HFFc6 (cell line): ENCODE measurements at places on chromosomes 4 and X. TPM values are rescaled to one million over a fixed set of nuclear protein-coding genes. Genes with fewer than 3 reads are reported as not detected.
A peak's percentile ranks its signal among the peaks of the same experiment; 100 is the strongest.

The SLC25A31 gene
- total RNA-seq: not detected in 3 replicates

DNA sequence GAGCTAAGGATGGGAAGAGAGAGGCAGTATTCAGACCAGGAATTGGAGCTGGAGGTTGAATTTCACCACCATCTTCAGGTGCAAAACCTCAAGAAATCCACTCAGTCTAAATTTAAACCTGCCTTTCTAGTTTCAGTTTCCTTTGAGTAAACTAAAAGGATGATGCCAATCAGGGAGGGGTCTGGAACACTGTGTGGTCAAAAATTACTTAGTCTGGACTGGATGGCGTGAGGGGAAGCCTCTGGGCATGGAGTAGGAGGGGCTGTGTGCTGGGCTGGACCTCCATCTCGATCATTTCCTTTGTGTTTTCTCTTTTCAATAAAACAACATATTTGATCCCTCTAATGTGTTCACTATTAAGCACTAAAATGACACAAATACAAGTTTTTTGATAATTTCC is 120.1 kb downstream of the GC start:
- H3K36me3 ChIP-seq: no peaks in the 10 kb centered on the region
- no peaks in the 10 kb centered on the region for H3K4me1 ChIP-seq
- no peak overlapping the region for H3K27ac ChIP-seq
- no peak overlapping the region for H3K4me3 ChIP-seq
- no peak for DNase-seq
- peaks cover 28% of the 10 kb centered on the region for H3K27me3 ChIP-seq

DNA sequence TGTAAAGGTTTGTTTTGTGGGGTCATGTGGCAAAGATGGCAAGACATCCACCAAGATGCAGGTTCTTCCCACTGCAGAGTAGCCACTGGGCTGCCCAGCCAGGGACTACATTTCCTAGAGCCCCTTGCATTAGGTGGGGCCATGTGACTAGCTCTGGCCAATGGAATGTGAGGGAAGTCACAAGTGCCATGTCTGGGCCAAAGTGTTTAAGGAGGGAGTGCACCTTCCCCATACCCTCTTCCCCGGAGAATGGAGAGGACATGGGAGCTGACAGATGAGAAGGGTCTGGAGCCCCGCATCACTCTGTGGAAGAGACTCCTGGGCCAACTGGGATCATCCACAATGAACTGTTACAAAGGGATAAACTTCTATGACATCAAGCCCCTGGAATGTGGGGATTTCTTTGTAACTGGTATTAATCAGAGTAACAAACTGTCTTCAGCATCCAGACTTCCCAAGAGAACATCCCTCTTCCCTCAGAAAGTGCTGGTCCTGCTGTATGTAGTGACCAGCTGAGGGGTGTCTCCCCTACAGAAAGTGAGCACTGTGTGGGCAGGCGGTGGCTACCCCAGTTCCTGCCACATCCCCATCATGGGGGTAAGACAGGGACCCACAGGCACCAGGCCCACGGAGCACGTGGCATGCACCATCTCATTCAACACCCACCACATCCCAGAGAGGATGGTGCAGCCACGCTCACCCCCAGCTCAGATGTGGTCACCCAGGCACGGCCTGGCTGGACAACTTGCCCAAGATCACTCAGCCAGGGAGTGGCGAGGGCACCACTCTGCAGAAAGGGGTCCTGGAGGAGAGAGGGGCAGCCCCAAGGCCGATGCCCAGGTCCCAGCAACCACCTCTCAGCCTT is 10.9 kb downstream of the PPP2R2C start:
- H3K27ac ChIP-seq: no peak overlapping the region
- no peaks in the 10 kb centered on the region for H3K36me3 ChIP-seq
- no peak for DNase-seq
- no peaks in the 10 kb centered on the region; the same call in 1 of the 2 replicates for H3K4me1 ChIP-seq
- peaks cover 24% of the 10 kb centered on the region for H3K27me3 ChIP-seq
- H3K4me3 ChIP-seq: no peak overlapping the region

The GAB1 gene
- 6.6 to 9.2 TPM (median 8.3 TPM) in 3 replicates for total RNA-seq

DNA sequence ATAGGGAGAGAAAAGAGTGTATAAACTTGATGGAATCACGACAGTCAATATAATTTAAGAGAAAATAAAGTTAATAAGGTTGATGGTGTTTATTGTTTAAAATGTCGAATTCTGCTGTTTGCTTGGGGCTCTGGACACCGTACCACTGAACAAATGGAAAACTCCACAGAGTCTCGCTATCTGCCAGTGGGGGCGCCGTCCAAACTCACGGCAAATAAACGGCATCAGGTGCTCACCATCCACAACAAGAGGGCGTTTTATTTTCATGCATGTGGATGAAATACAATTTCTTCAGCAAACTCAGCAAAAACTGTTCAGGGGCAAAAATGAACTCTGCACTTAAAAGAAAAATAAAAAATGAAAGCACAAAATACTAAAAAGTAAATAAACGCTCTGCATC is 46.6 kb upstream of the FAM47C start:
- no peak for DNase-seq
- H3K27ac ChIP-seq: no peak overlapping the region
- H3K4me1 ChIP-seq: no peaks in the 10 kb centered on the region
- H3K27me3 ChIP-seq: no peaks in the 10 kb centered on the region; the same call in 1 of the 2 replicates
- H3K36me3 ChIP-seq: no peaks in the 10 kb centered on the region

DNA sequence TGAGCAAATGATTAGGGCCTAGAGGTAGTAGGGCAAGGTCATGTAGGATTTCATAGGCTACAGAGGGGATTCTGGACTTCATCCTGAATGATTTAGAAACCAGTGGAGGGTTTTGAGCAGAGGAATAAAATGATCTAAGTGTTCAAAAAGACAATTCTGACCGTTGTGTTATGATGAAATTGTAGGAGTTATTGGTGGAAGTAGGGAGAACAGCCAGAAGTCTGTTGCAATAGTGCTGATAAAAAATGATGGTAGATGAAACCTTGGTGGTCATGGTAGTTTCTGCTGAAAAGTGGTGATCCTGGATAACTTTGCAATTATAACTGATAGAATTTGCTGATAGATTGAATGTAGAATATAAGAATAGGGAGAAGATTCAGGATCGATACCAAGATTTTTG is 60.2 kb downstream of the MID1IP1 start:
- peaks cover 9% of the 10 kb centered on the region for H3K4me1 ChIP-seq
- no peak overlapping the region for H3K27ac ChIP-seq
- no peaks in the 10 kb centered on the region for H3K36me3 ChIP-seq
- no peak for DNase-seq

GRCh38 chrX:108285356-108285755 is 152.9 kb downstream of the COL4A6 start:
- H3K27ac ChIP-seq: no peak overlapping the region
- H3K27me3 ChIP-seq: peaks cover 7% of the 10 kb centered on the region; the same call in 1 of the 2 replicates
- no peak overlapping the region for H3K4me3 ChIP-seq
- no peaks in the 10 kb centered on the region for H3K36me3 ChIP-seq

DNA sequence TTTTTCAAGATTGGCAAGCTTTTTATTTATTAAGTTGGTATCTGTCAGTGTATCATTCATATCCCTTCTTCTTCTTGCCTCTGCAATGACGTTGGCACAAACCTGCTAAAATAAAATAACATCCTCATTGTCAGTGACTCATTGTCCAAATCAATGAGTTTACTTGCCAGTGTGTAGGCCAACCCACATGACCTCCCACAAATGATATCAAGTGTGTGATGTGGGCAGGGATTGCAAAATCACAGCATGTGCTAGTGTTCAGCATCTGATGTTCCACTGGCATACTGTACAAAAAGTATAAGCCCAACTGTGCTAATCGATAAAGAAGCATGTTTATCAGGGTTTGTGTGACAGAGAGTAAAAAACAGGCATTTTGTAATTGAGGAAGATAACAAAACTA is 25.5 kb downstream of the GPAT3 start:
- no peak overlapping the region for H3K4me3 ChIP-seq
- no peaks in the 10 kb centered on the region for H3K36me3 ChIP-seq
- peaks cover 3% of the 10 kb centered on the region; the same call in 1 of the 2 replicates for H3K27me3 ChIP-seq
- peak; percentile 30 for DNase-seq
- peaks cover 21% of the 10 kb centered on the region for H3K4me1 ChIP-seq
- H3K27ac ChIP-seq: no peak overlapping the region

DNA sequence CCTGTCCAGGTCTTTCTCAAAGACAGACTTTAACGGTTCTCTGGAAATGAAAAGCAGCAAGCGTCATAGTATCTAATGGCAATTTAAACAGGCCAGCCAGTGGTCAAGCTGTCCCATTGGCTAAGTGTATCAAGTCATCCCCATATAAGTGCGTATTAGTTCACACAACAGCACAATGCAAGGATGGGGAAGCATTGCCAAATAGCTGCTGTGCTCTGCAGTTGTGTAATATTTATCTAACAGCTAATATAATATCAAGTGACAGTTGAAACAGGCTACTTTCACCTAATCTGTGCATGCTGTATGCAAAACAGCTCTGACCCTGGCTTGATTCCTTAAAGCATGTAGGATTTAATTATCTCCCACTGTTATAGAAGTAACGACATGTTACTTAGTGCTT is 134.8 kb upstream of the PPARGC1A start:
- H3K4me3 ChIP-seq: no peak overlapping the region
- H3K27me3 ChIP-seq: no peaks in the 10 kb centered on the region; the same call in 1 of the 2 replicates
- DNase-seq: no peak
- H3K36me3 ChIP-seq: no peaks in the 10 kb centered on the region
- no peak overlapping the region for H3K27ac ChIP-seq

The MAGEC1 gene
- 0.10 TPM in 1 of 3 replicates, not detected in the others for total RNA-seq

DNA sequence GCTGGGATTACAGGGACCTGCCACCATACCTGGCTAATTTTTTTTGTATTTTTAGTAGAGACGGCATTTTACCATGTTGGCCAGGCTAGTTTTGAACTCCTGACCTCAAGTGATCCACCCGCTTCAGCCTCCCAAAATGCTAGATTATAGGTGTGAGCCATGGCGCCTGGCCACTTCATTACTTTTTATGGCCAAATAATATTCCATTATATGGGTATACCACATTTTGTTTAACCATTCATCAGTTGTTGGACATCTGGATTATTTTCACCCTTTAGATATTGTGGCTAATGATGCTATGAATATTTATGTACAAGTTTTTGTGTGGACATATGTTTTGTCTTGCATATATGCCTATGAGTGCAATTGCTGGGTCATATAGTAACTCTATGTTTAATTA is 8.6 kb upstream of the FHIP1A start:
- no peaks in the 10 kb centered on the region for H3K27me3 ChIP-seq
- H3K4me3 ChIP-seq: no peak overlapping the region
- H3K36me3 ChIP-seq: no peaks in the 10 kb centered on the region
- no peak overlapping the region for H3K27ac ChIP-seq
- no peaks in the 10 kb centered on the region for H3K4me1 ChIP-seq
- DNase-seq: no peak

GRCh38 chrX:25275159-25275558 is 259.4 kb upstream of the ARX start:
- no peak overlapping the region for H3K27ac ChIP-seq
- H3K27me3 ChIP-seq: no peaks in the 10 kb centered on the region
- no peaks in the 10 kb centered on the region for H3K4me1 ChIP-seq
- H3K4me3 ChIP-seq: no peak overlapping the region

The RASGEF1B gene
- total RNA-seq: not detected in 3 replicates

- DNase-seq: no peak
- H3K27ac ChIP-seq: no peak overlapping the region
- peaks cover 6% of the 10 kb centered on the region; the same call in 1 of the 2 replicates for H3K4me1 ChIP-seq
- no peaks in the 10 kb centered on the region for H3K36me3 ChIP-seq
These were observed 59.9 kb downstream of the MBNL3 start for GRCh38 chrX:132428896-132429295.

DNA sequence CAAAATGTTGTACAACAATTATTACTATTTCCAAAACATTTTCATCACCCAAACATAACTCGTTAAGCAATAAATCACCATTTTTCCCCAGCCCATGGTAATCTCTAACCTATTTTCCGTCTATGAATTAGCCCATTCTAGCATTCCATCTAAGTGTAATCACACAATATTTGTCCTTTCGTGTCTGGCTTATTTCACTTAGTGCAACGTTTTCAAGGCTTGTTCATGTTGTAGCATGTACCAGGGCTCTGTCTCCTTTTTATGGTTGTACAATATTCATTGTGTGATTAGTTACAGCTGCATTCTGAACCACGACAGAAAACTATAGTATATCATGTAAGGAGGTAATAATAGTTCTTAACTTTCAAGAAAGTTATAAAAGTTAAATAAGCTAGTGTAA is 656.0 kb upstream of the HS3ST1 start:
- H3K4me1 ChIP-seq: no peaks in the 10 kb centered on the region
- peaks cover 4% of the 10 kb centered on the region for H3K36me3 ChIP-seq
- H3K27me3 ChIP-seq: no peaks in the 10 kb centered on the region
- DNase-seq: no peak
- H3K4me3 ChIP-seq: no peak overlapping the region
- H3K27ac ChIP-seq: no peak overlapping the region

- no peak overlapping the region for H3K27ac ChIP-seq
- DNase-seq: no peak
- no peaks in the 10 kb centered on the region for H3K4me1 ChIP-seq
- H3K36me3 ChIP-seq: no peaks in the 10 kb centered on the region
- H3K4me3 ChIP-seq: no peak overlapping the region
These were observed 220.4 kb upstream of the AGTR2 start for GRCh38 chrX:115949900-115950822.

DNA sequence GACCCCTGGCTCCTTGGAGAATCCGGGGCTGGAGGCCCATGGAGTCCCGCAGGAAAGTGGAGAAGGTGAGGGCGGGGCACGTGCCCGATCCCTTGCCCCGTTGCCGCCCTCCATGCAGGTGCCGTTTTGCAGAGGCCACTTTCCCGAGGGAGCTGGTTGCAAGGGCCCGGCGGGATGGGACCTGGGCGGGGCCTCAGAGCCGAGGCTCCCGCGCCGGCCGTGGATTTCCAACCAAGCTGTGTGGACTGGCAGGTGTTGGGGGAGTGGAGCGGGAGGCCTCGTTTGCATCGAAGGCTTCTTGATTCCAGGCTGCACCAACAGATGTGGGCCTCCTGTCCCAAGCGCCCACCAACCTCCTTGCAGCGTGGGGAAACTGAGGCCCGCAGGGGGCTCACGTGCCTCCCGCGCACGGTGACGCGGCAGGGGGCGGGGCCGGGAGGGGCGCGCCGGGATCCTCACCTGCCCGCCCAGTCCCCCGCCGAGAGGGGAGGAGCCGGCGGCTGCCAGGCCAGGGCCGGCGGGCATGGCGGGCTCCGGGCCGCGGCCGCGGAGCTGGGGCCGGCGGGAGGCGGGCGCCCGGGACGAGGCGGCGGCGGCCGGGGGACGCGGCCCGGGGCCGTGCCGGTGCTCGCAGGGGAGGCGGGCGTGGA is 24.9 kb downstream of the SH3BP2 start:
- no peak overlapping the region for H3K27ac ChIP-seq
- peak overlapping the region; percentile 76 for H3K4me3 ChIP-seq
- H3K4me1 ChIP-seq: peaks cover 18% of the 10 kb centered on the region
- H3K27me3 ChIP-seq: peaks cover 3% of the 10 kb centered on the region
- peaks cover 30% of the 10 kb centered on the region for H3K36me3 ChIP-seq

DNA sequence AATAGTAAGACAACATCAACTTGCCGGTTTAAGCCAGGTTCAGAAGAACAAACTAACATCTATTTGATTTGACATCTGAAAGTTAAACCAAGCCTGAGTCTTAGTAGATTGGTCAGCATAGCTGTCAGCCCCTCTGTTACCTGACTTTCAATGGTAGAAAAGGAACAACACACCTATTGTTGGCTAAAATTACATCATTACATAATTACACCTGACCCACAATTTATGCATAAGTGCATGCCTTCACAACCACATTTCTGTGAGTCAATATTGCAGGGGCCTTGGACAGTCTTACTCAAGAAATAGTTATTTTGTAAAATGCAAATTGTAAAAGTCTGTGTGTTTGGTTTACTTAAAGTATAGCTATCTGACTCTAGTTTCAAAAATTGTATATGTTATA is 36.2 kb downstream of the EGFL6 start:
- no peak overlapping the region for H3K4me3 ChIP-seq
- H3K27me3 ChIP-seq: peaks cover 7% of the 10 kb centered on the region; the same call in 1 of the 2 replicates
- no peaks in the 10 kb centered on the region for H3K36me3 ChIP-seq
- DNase-seq: no peak
- no peaks in the 10 kb centered on the region for H3K4me1 ChIP-seq
- no peak overlapping the region for H3K27ac ChIP-seq

The EDNRA gene
- 0.83 and 2.0 TPM in 2 replicates for total RNA-seq
